Cardiac muscle cell (in vitro differentiated cells and primary cell): ENCODE measurements at places on chromosomes 7 and 10.

GRCh38 chr10:3419719-3420495, 247.3 kb upstream of the PITRM1 start:
- no peak for DNase-seq

- no peak for DNase-seq
Observed at GRCh38 chr7:117092785-117093184, 139.5 kb downstream of the ST7 start.

- no peak for DNase-seq
Observed at GRCh38 chr7:150958062-150958552, 20.0 kb downstream of the KCNH2 start.

DNA sequence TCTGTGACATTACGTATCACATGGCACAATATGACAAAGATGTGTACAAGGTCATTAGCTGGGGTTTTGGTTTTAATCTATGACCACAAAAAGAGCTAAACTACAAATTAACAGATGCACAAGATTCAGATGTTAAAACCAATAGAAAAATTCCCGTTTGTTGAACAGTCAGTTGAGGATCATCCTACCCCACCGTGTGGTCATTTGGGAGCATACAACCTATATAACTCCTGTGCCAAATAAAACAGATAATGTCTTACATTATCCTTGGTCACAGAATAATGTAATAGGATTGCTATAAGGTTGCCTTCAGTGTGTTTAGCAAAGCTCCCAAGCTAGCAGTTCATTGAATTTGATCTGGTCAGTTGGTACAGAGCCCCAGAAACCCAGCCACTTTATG, 28.2 kb downstream of the ASNS start:
- no peak for DNase-seq

GRCh38 chr7:117043108-117043825, 90.0 kb downstream of the ST7 start:
- DNase-seq, result no peak

DNA sequence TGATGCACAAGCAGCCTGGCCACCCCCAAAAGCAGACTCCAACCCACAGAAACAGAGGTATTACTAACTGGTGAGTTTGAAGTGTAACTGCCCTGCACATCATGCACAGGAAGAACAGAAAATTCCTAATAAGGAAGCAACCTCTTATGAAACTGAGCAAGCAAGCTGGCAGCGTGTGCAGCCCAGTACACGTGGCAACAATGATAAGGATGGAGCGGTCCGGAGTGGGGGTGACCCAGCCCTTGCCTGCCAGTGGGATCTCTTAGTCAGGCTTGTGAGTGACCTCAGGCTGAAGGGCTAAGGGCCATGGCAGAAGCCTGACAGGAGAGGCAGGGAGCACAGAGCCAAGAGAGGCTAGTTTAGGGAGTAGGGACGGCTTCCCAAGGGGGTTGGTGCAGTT, 22.1 kb upstream of the AOAH start:
- peak; percentile 36 for DNase-seq

- DNase-seq, result no peak
Observed at GRCh38 chr10:120428754-120429153, 28.3 kb upstream of the PLPP4 start.

DNA sequence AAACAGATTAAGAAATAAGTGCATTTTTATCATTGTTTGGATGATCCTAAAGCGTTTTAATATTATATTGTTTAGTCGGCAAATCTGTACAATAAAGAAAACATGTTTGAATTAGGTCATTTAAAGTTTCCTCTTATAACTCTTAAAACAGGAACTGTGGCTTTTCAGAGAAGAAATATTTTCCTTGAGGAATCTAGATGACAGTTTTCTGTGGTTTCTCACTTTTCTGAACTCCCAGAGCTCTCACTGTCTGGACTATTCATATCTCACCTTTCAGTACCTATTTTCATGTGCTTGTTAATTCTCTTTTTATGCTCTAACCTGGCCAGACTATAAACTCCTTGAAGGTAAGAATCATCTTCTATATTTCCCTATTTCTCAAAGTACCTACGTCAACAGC, 135.1 kb downstream of the CHN2 start:
- DNase-seq, result no peak

DNA sequence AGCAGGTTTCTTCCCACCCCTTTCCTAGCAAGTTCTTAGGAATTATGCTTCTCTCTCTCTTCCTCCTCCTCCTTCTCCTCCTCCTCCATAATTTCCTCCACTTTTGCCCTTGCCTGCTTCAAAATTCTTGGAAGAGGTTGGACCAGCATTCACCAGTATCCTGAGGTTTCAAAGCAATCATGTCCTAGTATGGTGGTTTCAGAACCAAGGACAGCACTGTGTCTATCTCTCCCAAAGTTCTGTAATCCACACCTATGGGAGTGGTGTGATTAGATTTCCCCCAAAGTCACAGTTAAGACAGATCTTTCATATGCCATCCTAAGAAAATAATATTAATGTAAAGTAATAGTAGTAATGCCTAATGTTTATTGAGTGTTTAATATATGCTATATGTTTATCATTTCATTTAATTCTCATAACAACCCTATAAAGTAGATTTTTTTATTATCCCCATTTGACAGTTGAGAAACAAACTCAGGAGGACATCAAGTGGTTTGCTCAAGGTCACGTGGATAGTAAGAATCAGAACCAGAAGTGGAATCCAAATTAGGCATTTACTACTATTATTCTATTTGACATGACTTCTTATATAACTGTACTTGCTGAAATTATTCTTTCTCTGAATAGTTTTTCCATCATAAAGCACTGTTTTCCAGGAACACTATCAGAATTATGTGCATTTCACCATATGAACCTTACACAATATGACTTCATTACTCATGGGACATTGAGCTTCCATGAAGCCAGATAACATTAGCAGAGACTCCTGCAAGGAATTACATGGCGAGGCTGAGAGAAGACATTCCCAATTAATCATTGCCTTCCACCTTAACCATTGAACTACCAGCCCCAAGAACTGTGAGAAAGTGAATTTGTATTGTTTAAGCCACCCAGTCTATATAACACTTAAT, 91.4 kb downstream of the IPMK start:
- peak; percentile 63 for DNase-seq

DNA sequence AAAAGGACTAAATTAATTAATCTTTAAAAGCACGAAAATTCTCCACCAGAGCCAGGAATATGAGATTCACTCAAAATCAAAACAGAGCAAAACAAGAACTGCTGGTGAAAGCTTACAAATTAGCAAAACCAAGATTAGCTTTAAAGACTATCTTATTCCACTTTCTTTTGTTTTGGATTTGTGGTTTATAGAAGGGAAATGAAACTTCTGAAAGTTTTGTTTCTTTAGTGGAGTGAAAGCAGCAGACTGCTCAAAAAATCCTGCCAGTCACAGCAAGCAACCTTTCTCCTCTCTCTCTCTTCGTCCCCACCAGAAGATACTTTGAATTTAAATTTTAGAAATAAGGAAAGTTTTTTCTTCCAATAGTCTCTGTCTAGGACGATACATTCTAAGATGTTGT, 7.8 kb downstream of the ACTA2 start:
- DNase-seq, result no peak

- DNase-seq, result no peak
Observed at GRCh38 chr7:150400008-150400787, 21.1 kb downstream of the ZNF775 start.

GRCh38 chr7:42241424-42241823, 4.4 kb upstream of the GLI3 start:
- no peak for DNase-seq

- no peak for DNase-seq
Observed at GRCh38 chr7:36205803-36206202, 52.7 kb downstream of the EEPD1 start.

GRCh38 chr7:3164380-3164792, 120.7 kb upstream of the CARD11 start:
- DNase-seq, result no peak

DNA sequence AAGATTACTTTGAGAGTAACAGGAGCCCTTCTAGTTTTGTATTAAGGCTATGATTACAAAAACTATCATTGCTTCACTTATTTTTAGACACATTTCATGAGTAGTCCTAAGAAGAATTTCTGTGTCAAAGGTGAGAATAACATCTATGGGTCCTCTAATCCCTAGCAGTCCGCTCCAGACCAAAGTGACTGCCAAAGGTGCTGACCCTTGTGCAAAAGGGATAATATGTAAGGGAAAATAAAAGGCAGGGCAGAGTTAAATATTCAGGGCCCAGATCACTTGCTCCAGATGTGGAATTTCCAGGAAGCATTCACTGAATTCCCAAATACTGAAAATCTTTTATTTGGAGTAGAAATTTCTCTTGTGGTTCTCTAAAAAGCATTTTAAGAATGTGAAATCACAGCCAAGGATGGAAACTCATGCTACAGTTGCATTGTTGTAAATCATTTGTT, 29.3 kb downstream of the RHOBTB1 start:
- DNase-seq, result no peak

- no peak for DNase-seq
Observed at GRCh38 chr10:104450490-104450889, 96.9 kb downstream of the CFAP58 start.

DNA sequence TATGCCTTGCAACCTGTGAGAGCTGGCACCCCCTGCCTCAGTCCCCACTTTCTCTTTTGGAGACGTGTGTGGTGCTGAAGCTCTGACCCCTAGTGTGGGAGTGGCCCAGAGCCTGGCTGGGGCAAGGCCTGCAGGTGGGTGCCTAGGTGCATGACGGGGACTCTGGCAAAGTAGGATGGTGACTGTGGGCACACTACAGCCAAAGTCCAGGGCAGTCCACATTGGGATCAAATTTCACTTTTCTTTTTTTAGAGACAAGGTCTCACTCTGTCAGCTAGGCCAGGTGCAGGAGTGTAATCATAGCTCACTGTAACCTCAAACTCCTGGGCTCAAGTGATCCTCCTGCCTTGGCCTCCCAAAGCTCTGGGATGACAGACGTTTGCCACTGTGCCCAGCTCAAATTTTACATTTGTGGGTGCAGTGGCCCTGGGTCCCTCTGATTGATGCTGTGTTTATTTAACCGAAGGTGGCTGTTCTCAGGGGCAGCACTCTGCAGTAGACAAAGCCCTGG, 52.3 kb downstream of the NEURL1 start:
- DNase-seq, result no peak

GRCh38 chr7:33423646-33424020, 294.3 kb downstream of the BBS9 start:
- no peak for DNase-seq

DNA sequence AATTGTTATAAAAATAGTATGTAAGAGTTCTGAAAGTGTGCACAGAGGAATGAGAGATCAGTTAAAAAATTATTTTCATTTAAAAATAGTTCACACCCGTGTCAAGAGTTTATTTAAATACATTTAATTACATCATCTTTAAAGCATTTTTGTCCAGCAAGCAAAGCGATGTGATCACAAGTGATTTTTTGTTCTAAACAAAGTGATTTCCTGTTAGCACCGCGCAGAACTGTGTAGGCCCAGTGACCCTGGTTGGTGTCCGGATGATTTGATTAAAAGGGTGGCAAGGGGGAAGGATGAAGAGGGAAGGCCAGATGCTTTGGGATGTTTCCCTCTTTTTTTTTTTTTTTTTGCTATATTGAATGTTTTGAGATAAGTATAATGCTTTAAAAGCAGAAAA, 227.8 kb upstream of the PITRM1 start:
- DNase-seq, result no peak

GRCh38 chr10:110744782-110745181, 100.6 kb downstream of the RBM20 start:
- DNase-seq, result no peak

DNA sequence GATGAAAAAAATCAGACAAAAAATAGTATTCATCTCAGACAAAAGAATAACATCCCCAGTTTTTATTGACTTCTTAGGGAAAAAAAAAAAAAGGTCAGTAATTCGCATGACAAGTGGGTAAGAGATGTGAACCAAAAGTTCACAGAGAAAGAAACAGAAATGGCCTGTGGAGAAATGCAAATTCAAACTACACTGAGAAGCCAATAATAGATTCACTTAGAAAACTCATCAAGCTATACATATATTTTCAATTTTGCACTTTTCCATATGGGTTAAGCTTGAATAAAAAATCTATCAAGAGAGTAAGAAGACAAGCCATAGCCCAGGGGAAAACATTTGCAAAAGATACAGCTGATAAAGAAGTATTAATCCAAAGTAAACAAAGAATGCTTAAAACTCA, 28.0 kb downstream of the HERC4 start:
- DNase-seq, result no peak

GRCh38 chr7:151435103-151435916, 4.6 kb downstream of the CRYGN start:
- no peak for DNase-seq
